ENCODE measurements at places on chromosomes 13 and 19.

- no peak for DNase-seq
Measured at GRCh38 chr19:55477905-55478304, 1.5 kb downstream of the ZNF628 start.

GRCh38 chr13:39347926-39348901 is 254.8 kb downstream of the LHFPL6 start:
- DNase-seq, result no peak

- DNase-seq, result no peak
Measured at GRCh38 chr19:6556480-6557195, 25.8 kb downstream of the TNFSF9 start.

DNA sequence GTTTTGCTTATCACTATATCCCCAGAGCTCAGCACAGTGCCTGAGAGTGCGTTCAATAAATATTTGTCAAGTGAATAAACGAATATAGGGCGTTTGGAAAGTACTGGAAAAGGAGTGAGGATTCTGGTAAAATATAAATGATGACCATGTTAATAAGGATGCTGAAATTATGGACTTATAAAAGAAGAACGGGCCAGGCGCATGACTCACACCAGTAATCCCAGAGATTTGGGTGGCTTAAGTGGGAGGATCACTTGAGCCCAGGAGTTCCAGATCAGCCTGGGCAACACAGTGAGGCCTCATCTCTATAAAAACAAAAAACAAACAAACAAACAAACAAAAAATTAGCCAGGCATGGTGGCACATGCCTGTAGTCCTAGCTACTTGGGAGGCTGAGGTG is 198.1 kb downstream of the VWA8 start:
- no peak for DNase-seq

DNA sequence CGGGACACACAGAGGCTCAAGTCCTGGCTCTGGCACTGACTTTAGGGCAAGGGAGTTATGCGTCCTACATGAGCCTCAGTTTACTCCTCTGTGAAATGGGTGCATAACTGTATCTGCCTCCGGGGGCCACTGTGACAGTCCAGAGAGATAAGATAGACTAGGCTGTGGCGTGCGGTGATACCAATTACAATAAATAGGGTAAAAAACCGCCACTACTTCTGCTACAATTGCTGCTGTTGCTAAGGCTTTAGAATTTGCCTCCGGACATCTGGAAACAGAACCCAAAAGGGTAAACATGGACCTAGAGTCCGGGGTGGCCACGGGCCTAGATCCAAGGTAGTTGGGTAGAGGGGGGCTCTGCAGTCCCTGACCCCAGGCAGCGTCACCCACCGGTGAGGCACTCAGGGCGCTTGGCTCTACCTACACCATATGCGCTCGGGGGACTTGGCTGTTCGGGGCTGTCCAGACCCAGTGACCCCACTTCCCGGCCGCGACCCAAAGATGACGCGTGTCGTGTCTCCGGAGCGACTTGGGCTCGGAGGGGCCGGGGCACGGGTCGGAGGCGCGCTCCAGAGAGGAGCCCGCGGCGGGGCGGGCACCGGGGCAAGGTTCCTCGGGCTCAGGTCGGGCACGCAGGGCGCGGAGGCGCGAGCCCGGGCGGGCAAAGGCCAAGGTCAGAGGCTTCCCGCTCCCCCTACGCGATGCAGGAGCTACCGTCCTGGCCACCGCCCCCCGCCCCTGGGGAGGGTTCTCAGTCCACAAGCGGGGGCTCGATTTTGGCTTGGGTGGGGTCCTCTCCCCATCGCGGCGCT is 1.1 kb downstream of the INSR start:
- no peak for DNase-seq

DNA sequence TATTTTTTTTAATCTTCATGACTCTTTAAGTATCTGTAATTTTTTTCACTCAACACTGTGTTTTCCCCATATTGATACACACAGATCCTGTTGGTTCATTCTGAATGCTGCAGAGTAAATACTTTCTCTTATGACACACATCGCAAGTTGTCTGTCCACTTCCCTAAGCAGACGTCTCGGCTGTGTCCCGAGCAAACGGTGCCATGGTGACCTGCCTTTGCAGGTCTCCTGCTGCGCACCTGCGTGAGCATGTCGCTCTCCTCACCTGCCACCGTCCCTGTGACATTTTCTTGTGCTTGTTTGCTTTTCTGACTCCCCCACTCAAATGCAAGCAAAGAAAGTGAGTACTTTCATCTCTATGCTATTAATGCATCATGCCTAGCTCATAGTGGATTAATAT is 57.8 kb downstream of the CCDC70 start:
- DNase-seq, result no peak

GRCh38 chr13:111965466-111966214 is 101.3 kb upstream of the SOX1 start:
- DNase-seq, result no peak

DNA sequence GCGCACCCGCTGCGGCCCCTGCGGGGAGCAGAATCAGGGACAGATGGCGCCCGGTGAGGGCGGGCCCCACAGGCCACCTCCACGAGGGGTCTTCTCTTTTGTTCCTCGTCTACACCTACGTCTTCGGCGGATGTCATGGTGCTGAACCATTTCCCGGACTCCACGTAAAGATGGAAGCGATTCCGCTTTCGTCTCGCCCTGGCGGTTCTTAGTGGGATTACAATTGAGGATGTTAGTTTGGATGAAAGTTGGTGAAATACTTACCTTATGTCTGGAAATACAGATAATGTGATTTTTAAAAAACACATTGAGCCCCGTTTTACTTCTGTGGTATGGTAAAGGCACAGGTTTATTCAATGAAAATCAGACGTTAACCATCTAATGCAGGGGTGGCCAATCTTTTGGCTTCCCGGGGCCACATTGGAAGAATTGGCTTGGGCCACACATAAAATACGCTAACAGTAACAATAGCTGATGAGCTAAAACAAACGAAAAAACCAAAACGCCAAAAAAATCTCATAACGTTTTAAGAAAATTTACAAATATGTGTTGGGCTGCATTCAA is 1.4 kb upstream of the ZMYM5 start:
- DNase-seq, result no peak

All from amniotic stem cell (primary cell).